ENCODE measurements at places on chromosomes 3 and 15.

- DNase-seq, result no peak
Measured at GRCh38 chr15:35583863-35584528, 38.0 kb upstream of the DPH6 start.

GRCh38 chr15:29014493-29014892, 128.7 kb downstream of the APBA2 start:
- DNase-seq, result no peak

GRCh38 chr3:149886957-149887356, 73.9 kb downstream of the RNF13 start:
- DNase-seq, result no peak

GRCh38 chr3:45606991-45607712, 12.6 kb downstream of the LIMD1 start:
- DNase-seq, result no peak

DNA sequence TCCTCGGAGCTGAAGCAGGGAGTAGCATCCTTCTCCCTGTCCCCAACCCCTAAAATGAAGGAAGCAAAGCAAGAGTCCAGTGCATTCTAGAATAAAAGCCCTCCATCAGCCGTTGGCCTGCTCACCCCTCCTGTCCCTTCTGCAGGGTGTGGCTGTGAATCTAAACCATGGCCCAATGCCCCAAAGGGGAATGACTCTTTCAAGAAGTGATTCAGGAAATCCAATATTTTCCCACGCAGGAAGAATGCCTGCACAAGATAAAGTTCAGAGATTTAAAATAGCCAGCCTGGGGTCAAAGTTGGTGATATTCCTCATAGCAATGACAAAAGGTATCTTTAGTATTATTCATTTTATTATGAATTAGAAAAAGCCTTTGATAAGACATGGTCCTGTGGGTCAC, 38.5 kb downstream of the SLCO2A1 start:
- no peak for DNase-seq

- no peak for DNase-seq
Measured at GRCh38 chr3:128725547-128726022, 398 bp upstream of the RAB7A start.

GRCh38 chr3:45224824-45225464, 1.1 kb downstream of the TMEM158 start:
- peak; percentile 79 for DNase-seq

- peak; percentile 55 for DNase-seq
Measured at GRCh38 chr3:46538803-46539442, 27.2 kb downstream of the LRRC2 start.

DNA sequence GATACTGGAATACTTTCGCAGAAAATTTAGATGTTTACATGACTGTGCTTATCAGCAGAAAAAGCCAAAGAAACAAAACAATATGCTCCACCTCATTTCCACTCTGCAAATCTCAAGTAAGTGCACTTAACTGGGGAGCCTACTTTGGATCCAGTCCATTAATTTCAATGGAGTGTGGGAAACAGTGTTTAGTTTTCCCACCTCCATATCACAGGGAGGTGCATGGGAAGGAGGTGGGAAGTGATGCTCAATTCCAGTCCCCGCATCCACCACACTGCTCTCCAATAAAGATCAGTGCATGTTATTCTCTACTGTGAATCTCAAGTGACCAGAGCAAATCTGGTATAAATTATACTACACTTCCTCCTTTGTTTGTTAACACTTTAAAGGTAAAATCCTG, 2.9 kb downstream of the NEDD4 start:
- DNase-seq, result no peak

DNA sequence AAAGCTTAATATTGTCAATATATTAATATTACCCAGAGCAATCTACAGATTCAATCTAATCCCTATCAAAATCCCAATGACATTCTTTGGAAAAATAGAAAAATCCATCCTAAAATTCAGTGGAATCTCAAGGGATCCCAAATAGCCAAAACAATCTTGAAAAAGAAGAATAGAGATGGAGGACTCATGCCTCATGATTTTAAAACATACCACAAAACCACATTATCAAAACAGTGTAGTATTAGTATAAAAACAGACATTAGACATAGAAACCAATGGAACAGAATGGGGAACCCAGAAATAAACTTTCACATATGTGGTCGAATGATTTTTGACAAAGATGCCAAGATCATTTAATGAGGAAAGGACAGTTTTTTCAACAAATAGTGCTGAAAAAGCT, 14.6 kb downstream of the NEK4 start:
- no peak for DNase-seq

GRCh38 chr3:10998542-10998941, 6.0 kb downstream of the SLC6A1 start:
- no peak for DNase-seq

DNA sequence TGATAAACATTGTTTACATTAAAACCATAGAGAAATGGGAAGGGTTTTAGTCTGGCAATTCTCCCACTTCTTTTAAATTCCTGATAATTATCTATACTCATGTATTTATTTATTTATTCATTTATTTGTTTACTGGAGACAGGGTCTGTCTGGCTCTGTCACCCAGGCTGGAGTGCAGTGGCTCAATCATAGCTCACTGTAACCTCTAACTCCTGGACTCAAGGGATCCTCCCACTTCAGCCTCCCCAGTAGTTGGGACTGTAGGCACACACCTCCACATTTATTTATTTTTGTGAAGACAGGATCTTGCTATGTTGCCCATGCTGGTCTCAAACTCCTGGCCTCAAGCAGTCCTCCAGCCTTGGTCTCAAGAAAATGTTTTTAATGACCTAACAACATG, 2.5 kb upstream of the AEN start:
- DNase-seq, result no peak

DNA sequence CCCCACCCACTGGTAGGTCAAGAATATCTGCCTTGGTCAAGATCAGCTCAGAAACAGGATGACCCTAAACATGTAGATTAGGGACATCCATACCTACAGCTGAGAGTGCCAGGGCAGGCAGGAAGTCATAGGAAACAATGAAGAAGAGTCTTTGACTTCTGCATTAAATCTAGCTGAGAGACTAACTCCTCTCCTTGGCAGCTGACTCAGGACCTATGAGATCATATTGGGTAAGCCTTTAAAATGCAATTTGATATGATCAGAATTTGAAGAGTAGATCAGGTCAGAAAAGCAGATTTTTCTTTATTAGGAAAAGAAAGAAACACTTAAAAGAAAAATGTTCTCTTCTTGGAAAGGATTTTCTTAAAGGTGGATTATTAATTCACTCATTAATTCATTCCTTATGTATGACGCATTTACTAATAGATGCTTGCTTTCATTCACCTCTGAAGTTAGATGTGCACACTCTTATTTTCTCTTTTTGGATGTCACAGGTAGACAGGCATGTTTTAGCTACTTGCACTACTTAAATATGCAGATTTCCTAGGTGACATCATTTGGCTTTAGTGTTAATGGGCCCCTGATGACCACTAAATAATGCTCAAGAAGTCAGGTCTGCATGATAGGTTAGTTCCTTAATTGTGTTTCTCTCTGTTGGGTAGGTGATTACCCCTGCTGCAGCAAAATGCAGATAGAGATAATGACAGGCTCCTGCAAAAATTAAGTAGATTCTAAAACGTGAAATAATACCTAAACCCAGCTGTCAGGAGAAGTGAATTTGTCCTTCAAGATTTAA, 35.7 kb upstream of the GSK3B start:
- no peak for DNase-seq

GRCh38 chr15:69587723-69588426, 135.3 kb downstream of the RPLP1 start:
- no peak for DNase-seq

- DNase-seq, result no peak
Measured at GRCh38 chr3:126360046-126360713, 3.0 kb upstream of the KLF15 start.

- DNase-seq, result no peak
Measured at GRCh38 chr3:1117843-1118473, 25.1 kb downstream of the CNTN6 start.

- peak; percentile 85 for DNase-seq
Measured at GRCh38 chr3:46098319-46098761, 71.1 kb upstream of the XCR1 start.

DNA sequence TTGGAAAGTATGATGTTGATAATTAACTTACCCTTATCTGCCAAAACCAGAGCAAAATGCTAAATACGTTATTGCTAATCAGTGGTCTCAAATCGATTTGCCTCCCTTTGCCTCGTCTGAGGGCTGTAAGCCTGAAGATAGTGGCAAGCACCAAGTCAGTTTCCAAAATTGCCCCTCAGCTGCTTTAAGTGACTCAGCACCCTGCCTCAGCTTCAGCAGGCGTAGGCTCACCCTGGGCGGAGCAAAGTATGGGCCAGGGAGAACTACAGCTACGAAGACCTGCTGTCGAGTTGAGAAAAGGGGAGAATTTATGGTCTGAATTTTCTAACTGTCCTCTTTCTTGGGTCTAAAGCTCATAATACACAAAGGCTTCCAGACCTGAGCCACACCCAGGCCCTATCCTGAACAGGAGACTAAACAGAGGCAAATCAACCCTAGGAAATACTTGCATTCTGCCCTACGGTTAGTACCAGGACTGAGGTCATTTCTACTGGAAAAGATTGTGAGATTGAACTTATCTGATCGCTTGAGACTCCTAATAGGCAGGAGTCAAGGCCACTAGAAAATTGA, 59.7 kb downstream of the DCUN1D1 start:
- no peak for DNase-seq

DNA sequence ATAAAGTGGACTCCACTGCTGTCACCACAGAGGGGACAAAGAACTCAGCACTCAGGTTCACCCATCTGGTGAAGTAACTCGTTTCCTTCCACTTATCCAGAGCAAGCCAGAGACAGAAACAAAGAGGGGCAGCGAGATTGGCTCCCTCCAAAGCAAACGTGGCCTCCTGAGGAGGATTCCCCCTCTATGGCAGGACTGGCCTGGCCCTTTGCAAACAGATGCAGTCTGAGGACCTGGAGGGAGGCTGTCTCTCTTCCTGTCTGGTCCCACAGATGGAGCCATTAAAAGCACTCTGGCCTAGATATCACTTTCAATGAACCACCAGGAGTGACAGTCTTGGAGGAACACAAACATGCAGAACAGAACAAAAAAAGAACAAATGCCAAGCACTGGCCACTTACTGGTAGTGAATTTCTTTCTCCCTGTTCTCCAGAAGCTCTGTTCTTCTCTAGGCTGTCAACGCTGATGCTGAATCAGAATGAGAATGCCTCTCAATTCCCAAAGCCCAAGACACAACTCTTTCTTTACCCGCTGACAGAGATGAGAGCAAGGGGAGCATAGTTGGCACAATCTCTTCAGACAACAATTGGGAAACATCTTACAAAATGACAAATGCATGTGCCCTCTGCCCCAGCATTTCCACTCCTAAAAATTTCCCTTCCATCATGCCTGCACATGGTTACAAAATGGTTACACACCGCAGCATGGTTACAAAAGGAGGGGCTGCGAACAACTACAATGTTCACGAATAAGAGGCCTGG, 14.3 kb downstream of the KLHL25 start:
- no peak for DNase-seq

DNA sequence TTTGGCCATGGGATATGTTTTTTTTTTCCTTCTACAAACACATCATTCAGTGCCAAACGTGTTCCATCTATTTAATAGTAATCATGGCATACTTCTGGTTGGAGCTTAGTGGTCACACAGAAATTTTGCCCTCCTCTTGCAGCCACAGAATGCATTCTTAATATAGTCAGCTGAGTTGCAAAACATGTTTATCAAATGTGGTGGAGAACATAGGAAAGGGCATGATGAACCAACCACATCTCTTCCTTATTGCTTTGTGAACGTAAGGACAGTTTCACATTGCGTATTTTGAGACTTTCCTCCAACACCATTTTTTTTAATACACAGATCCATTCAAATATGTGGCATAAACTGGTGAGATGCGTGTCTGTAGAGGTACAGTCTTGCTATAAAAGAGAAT, 106.8 kb downstream of the BBX start:
- DNase-seq, result peak; percentile 56

DNA sequence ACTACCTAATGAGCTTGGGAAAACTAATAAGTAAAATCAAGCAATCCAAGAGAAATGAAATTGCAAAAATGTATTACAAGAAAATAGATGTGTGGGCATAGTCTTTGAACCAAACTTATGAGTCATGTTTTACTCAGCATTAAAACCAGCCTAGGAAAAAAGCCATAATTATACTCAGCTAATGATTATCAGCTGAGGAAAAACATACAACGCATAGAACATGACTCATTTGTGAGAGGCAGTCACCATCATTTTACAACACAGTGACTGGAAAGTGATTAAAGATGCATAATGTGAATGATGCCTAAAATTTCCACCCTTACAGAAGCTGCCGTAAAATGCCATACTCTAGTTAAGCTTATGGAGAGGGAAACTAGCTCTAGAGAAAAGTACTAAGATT, 238.0 kb upstream of the EOMES start:
- peak; percentile 3 for DNase-seq

- no peak for DNase-seq
Measured at GRCh38 chr3:194685065-194685717, 492 bp upstream of the FAM43A start.

GRCh38 chr15:29636140-29636539, 186.1 kb downstream of the TJP1 start:
- no peak for DNase-seq

DNA sequence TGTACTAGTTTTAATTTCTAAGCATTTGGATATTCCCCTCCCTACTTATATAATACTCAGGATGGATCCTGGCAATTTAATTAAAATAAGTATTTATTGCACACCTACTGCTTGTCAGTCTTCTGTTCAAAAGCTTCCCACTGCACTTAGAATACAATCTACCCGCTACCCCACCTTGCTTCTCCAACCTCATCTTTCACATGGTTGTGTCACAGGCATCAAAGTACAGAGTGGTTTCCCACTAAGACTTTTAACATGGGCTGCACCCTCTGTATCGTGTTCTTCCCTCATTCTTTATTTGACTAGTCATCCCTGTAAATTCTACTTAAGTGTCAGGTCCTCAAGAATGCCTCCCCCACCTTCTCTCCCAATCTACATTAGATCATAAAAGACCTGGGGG, 35.0 kb downstream of the RIOX2 start:
- DNase-seq, result no peak

DNA sequence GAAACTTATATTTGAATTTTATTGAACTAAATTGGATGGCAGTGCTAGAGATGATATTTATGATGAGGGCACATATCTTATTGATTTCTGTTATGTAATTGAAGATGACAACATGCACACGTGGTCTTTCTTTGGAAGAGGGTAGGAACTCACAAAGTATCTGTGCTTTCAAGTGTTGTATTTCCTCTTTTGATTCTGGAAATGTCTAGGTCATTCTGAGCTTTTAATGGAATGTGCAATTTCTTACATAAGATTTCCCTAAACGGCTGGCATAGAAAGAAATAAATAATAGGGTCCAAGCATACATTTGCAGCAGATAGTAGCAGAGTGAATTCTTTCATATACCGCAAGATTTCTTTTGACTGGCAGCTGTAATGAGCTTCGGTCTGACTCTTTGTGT, 10.1 kb upstream of the GPR171 start:
- DNase-seq, result peak; percentile 18
